ENCODE measurements at places on chromosomes 7 and 10. TPM values are rescaled to one million over a fixed set of nuclear protein-coding genes. Genes with fewer than 3 reads are reported as not detected.

DNA sequence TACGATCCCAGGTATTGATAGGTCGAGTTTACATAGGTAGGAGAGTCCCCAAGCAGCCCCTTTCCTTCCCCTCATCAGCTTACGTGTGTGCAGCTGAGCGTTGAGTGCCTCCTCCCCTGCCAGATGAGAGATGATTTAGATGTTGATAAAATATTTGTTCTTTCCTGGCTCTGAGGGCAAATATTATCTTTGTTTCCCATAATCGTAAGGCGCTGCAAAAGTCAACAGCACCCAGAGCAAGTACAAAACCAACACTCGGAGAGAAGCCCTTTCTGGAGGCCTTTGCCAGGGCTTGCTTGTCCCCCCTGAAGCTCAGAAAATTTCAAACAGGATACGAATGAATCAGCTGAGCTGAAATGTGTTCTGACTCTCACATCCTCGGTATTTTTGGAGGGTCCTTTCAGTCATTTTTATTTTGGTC lies 683.2 kb downstream of the LRMDA start:
- no peak for DNase-seq

DNA sequence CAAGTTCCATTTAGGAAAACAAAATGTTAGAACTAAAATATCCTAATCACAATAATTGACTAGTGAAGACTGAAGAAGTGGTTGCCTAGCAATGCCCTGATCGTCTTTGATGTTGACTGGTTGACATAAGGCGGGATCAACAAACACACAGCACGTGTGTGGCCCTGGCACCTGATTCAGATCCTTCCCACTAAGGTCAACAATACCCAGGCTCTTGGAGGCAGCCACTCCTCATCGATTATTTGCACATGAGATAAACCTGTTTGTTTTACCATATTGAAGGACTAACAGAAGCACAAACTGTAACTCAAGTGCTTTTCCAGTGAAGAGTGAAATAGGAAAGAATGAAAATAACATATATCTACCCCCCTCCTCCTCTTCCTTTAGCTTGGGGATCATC lies 15.6 kb downstream of the FANK1 start:
- DNase-seq, result no peak

GRCh38 chr10:35642793-35643114 lies 658 bp upstream of the FZD8 start:
- DNase-seq, result no peak

GRCh38 chr7:2691011-2691707 lies 3.2 kb downstream of the AMZ1 start:
- DNase-seq, result no peak

DNA sequence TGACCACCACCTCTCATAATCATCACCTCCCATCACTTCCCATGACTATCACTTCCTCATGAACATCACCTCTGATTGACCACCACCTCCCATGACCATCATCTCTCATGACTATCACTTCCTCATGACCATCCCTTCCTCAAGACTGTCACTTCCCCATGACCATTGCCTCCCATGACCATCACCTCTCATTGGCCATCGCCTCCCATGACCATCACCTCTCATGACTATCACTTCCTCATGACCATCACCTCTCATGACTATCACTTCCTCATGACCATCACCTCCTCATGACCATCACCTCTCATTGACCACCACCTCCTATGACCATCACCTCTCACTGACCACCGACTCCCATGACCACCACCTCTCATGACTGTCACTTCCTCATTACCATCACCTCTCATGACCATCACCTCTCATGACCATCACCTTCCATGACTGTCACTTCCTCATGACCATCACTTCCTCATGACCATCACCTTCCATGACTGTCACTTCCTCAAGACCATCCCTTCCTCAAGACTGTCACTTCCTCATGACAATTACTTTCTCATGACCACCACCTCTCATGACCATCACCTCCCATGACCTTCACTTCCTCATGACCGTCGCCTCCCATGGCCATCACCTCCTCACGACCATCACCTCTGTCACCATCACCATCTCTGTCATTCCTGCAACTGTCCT lies 51.6 kb downstream of the PDGFA start:
- DNase-seq, result no peak

DNA sequence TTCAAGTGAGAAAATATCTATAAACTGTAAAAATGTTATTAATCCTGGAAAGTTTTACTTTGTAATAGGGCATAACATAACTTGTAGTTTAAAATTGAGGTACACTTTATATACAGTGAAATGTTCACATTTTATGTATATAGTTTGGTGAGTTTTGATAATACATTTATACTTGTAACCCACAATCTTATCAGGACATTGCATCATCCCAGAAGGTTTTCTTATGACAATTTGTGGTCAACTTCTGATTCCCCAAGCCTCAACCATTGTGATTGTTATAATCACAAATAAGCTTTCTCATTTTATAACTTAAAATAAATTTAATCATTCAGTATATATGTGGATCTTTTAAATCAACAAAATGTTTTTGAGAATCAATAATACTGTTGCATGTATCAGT lies 151.1 kb downstream of the TFPI2 start:
- DNase-seq, result no peak

GRCh38 chr7:90222811-90223725 lies 11.5 kb downstream of the STEAP2 start:
- peak; percentile 73 for DNase-seq

DNA sequence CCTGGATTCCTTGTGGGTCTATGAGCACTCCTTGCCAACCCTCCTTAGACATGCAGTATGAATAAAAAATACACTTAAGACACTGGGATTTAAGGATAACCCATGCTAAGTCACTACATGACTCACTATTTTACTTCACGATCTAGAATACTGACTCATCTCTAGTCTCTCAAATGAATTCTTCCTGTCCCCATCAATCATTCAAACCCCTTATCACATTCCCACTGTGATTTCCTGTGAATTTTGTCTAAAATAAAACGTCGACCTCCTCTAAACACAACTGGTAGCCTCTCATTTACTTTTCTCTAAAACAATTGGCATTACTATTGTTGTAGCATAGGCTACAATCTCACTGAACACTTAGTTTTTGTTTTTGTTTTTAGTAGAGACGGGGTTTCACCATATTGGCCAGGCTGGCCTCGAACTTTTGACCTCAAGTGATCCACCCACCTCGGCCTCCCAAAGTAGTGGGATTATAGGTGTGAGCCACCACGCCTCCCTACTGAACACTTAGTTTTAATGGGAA lies 3.9 kb upstream of the IQUB start:
- DNase-seq, result no peak

GRCh38 chr10:75712242-75712880 lies 280.9 kb downstream of the LRMDA start:
- no peak for DNase-seq

GRCh38 chr10:73413108-73413527 lies 740 bp downstream of the ANXA7 start:
- no peak for DNase-seq

GRCh38 chr10:101107771-101108170 lies 23.3 kb upstream of the TLX1 start:
- DNase-seq, result no peak

- DNase-seq, result no peak
Measured at GRCh38 chr7:111173990-111174389, 83.1 kb downstream of the LRRN3 start.

- DNase-seq, result no peak
Measured at GRCh38 chr7:82141427-82141826, 302.1 kb downstream of the CACNA2D1 start.

DNA sequence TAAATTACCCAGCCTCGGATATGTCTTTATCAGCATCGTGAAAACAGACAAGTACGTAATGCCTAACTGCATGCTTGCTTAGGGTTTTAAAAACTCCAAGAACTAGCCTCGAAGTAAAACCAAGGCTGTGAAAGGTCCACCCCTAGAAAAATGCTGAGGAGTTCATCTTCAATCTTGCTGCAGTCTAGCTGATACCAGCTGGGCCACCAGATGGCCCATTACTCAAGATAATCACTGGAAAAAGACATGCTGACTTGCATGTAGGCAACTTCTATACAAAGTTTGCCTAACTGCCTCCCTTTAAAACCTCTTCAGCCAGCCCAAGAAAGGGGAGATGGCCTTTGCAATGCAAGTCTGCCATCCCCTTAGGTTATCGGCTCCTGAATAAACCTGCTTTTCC lies 614.1 kb downstream of the GALNT17 start:
- DNase-seq, result no peak

- DNase-seq, result no peak
Measured at GRCh38 chr10:57218382-57218781, 857.3 kb upstream of the ZWINT start.

- DNase-seq, result peak; percentile 36
Measured at GRCh38 chr7:9863545-9863944, 1110.1 kb upstream of the PHF14 start.

GRCh38 chr10:98533746-98534445 lies 87.2 kb upstream of the HPS1 start:
- no peak for DNase-seq

GRCh38 chr7:130874071-130874915 lies 140.3 kb upstream of the KLF14 start:
- no peak for DNase-seq

GRCh38 chr10:113997428-113997827 lies 46.2 kb upstream of the ADRB1 start:
- no peak for DNase-seq

- DNase-seq, result no peak
Measured at GRCh38 chr7:142420554-142421362, 162.9 kb upstream of the PRSS58 start.

- no peak for DNase-seq
Measured at GRCh38 chr10:69721690-69722310, 79.9 kb upstream of the COL13A1 start.

GRCh38 chr7:45917658-45918057 lies 3.4 kb downstream of the IGFBP3 start:
- DNase-seq, result peak; percentile 80

DNA sequence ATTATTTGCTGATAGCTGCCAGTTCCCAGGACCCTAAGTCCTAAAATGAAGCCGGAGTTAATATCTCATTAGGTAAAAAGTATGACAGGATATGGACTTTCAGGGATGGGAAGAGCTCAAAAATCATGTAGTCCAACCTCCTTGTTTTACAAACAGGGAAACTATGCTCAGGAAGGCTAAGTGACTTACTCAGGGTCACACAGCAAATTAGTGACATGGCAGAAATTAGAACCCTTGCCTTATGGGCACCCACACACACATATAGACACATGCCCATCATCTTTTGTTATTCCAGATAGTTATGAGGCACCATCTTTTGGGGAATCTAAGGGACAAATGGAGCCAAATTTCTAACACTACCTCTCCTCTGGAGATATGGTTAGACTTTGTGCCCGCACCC lies 91.2 kb upstream of the ARID5B start:
- DNase-seq, result no peak

- DNase-seq, result no peak
Measured at GRCh38 chr10:59847326-59847725, 59.0 kb downstream of the CCDC6 start.

DNA sequence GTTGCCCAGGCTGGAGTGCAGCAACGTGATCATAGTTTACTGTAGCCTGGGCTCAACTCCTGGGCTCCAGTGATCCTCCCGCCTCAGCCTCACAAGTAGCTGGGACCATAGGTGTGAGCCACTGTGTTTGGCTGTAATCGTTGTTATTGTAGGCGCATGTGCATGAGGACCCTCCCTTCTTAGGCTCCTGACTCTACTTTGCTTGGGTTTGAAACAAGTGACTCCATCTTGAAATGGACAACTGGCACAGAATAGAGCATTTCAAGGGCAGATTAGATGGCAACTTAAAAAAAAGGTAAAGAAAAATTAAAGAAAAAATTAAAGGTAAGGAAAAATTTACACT lies 15.4 kb upstream of the GIMAP8 start:
- no peak for DNase-seq

GRCh38 chr7:48446721-48447120 lies 275.5 kb downstream of the ABCA13 start:
- DNase-seq, result no peak

DNA sequence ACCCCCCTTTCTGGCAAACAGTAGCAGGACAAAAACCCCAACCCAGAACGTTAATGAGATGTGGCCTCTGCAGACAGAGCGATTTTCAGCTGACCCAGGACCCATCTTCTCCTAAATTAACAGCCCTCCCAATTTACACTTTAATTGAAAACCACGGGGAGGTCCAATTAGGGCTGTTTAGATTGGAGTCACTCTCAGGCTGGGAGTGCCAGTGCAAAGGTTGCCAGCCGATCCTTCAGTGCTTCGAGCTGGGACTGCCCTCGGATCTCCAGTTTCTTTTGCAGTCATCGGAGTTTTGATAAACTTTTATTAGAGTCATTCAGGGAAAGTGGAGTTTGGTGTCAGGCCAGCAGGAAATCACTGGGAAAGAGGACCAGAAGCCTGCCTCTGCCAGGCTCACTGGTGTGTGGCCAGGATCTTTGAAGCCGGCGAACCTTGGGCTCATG lies 108.0 kb downstream of the DOCK1 start:
- DNase-seq, result no peak

DNA sequence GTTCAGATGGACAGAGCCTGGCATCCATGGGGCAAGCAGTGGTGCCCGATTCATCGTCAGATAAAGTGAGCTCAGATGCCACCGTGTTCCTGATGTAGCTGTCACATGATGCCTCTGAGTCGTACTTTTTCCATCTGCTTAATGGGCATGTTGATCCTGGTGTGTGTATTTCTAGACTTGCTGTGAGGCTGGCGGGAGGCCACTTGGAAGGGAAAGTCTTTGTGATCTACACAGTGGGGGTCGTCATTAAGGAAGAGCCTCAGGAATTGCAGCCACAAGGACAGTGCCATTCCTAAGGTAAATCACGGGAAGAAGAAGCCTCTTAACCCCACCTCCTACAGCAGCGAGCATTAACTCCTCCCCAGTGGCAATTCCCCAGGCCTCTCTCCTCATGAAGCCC lies 63.0 kb downstream of the RGS10 start:
- DNase-seq, result no peak

The DPP6 gene
- polyA plus RNA-seq, result 6.5 TPM

The GPR15LG gene
- 0.40 TPM for polyA plus RNA-seq

The ZNF394 gene
- polyA plus RNA-seq, result 9.5 TPM

The PRKG1 gene
- polyA plus RNA-seq, result 39.3 TPM

The HOXA6 gene
- polyA plus RNA-seq, result 4.1 TPM

The TBX20 gene
- polyA plus RNA-seq, result not detected

The TMEM254 gene
- 44.6 TPM for polyA plus RNA-seq

The ATP5MK gene
- polyA plus RNA-seq, result 300 TPM

The SPDYE1 gene
- polyA plus RNA-seq, result 0.16 TPM

The FGFBP3 gene
- polyA plus RNA-seq, result 2.3 TPM

The IRF5 gene
- 9.5 TPM for polyA plus RNA-seq

The UCN3 gene
- polyA plus RNA-seq, result not detected

The PFKP gene
- 32.7 TPM for polyA plus RNA-seq

The CHRM2 gene
- polyA plus RNA-seq, result 0.38 TPM

The C7orf25 gene
- 1.1 TPM for polyA plus RNA-seq

The NKX6-2 gene
- not detected for polyA plus RNA-seq

The INA gene
- polyA plus RNA-seq, result 0.33 TPM

The LRRC18 gene
- 0.23 TPM for polyA plus RNA-seq

The TMEM184A gene
- polyA plus RNA-seq, result 1.4 TPM

The EBLN1 gene
- not detected for polyA plus RNA-seq

The INSIG1 gene
- 25.7 TPM for polyA plus RNA-seq

The CFAP46 gene
- 0.54 TPM for polyA plus RNA-seq

The SLC39A12 gene
- polyA plus RNA-seq, result not detected

The GTPBP10 gene
- 20.4 TPM for polyA plus RNA-seq

The CYTH3 gene
- polyA plus RNA-seq, result 34.7 TPM

Data from muscle of arm (tissue), 14 donors.